ENCODE measurements at places on chromosomes 2 and 18.

GRCh38 chr2:120436885-120437603 lies 91.1 kb downstream of the INHBB start:
- no peak for DNase-seq

GRCh38 chr18:61782545-61782944 lies 110.3 kb downstream of the RNF152 start:
- DNase-seq = no peak

DNA sequence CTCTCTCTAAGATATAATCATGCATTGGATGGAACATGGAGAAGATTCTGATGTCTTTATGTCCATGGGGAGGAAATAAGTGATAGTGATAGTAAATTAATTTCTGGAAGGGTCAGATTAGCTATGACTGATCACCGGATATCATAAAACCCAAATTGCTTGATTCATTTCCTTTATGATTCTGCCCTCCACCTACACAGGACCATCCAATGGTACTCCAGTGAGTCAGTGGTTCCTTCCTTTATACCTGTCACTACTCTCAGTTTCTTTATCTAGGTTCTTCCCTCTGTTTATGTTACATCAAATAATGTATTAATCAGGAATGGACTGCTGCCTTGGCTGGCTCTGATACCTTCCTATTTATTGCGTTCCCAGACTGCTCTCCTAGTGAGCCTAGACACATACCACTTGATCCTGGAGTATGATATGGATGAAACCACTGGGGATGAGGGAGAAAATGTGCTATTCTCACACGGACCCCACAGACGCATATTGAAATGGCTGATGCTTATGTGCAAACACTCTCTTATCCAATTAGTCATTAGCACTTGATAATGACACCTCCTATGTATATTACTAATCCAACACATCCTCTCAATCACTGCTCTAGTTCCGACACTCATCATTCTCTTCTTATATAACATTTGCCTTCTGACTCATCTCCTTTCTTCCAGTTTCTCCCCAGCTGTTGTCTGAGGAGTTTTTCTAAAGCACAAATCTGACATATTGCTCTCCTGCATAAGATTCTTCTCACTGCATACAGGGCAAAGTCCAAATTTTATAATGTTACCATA lies 315.6 kb downstream of the INSIG2 start:
- no peak for DNase-seq

DNA sequence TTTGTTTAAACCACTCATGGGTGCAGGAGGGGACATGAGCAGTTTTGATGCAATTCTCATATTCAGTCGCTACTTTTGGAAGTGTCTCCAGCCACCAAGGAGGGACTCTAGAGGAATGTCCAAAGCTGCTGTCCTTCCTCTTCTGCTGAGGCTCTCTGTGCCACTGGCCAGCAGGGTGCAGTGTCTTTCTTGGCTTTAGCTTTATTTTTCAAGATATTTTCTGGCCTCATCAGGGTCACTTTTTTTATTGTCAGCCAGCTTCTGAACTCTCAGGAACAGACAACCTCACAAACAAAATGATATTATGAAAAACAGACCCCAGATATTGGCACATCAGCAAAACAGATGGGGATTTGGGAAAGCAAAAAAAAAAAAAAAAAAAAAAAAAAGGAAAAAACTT lies 289.3 kb upstream of the ZSWIM2 start:
- no peak for DNase-seq

DNA sequence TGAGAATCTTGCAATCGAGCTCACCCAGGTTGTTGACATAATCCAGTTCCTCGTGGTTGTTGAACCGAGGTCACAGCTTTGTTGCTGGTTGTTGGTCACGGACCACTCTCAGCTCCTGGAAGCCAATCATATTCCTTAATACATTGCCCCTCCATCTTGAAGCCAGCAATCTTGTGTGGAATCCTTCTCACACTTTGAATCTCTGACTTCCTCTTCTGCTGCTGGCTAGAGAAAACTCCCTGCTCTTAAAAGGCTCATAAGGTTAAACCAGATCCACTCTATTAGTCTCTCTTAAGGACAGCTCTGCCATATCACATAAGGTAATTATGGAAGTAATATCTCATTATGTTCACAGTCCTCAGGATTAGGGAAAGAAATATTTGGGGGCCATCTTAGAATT lies 41.1 kb downstream of the SP140 start:
- no peak for DNase-seq

DNA sequence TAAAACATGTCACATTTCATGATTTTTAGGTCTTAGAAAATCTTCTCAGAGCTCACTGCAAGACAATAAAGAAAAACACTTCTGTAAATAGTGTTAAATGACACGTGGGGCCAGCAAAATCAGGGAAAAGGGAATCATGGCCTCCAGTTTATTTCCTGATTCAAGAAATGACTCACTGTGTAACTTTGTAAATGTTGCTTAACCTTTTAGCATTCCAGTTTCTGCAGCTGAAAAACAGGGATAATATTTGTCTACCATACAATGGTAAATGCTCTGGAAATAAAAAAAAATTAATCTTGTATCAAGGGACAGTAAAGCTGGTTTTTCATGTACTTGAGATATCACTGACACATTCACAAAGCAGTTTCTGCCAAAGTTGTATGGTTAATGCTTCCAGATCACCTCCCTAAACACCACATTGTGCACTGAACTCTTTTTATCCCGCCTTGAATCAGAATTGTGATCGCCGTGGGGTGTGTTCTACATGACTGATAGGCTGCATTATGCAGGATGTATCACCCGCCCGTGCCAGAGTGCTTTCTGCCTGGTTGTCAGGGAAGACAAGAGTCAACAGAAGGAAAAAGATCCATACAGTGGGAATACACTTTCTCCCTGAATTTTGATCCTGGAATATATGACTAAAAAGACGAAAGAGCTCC lies 238.8 kb downstream of the IKZF2 start:
- no peak for DNase-seq

DNA sequence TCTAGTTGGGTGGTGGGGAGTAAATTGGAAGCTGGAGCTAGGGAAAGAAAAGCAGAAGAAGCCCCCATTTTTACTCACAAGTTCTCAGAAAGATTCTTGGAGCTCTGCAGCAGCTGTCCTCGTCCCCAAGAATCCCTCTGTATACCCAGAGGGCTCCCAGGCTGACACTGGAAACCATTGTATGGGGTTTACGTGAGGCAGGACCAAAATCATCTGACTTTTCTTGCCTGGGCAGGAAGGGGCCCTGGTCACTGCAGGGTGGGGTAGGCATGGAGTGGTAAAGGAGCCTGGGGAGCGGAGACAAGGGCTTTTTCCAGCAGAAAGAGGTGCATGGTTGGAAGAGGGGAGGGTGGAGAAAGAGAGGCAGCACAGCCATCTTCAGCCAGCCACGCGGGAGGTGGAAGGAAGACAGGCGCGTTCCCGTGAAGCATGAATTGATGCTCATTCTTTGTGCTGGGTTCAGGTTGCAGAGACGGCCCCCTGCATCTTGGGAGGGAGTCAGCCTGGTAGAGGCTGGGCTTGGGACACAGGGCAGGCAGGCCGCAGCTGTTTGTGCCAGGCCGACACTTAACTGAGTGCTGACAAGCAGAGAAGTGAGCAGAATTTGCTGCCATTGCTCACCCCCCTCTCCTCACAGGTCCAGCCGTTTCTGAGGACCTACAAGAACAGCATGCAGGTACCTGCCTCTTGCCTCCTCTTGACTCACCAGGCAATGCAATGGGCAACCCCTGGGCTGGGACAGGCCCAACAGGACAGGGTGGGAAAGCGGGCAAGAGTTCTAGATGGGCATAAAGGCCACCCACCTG lies 94.8 kb downstream of the PLB1 start:
- DNase-seq = no peak

DNA sequence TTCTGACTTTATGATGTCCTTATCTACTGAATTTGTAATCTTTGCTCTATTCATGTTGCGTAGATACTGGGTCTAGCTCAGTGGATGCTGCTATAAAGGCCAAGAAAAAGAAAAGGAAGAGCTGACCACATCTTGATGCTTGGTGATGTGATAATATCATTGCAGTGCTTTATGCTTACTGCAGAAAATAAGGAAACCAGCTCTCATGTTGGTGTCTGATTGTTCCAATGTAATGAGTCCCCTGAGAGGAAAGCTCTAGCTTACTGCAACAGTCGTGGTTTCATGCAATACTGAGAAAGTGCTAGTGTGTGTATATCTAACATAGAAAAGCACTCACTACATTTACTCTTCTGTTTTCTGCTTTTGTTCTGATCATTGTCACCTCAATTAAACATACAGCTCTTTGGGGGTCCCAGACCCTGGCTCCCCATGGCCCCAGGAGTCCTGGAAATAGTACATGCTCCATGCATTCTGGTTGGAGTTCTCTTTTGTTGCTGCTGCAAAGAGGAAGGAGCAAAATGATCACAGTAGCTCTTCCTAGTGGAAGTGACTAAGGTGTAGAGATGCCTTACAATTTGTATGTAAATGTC lies 338.8 kb downstream of the CYRIA start:
- DNase-seq = no peak

DNA sequence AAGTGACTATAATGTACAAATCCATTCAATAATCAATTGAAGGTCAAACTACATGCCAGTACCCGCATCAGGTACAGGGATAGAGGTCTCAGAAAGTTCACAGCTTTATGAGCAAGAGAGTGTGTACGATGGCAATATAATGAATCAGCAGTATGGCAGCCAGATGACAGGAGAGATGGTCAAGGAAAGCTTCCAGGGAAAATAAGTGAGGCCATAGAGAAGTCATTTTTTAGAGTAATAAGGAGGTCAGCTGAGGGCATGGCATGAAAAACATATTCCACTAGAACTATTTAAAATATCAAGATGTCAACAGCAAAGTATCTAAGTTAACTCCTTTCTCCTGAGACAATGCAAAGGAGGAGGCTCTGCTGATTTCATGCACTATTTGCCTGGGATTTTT lies 108.0 kb downstream of the SLC8A1 start:
- DNase-seq = no peak

DNA sequence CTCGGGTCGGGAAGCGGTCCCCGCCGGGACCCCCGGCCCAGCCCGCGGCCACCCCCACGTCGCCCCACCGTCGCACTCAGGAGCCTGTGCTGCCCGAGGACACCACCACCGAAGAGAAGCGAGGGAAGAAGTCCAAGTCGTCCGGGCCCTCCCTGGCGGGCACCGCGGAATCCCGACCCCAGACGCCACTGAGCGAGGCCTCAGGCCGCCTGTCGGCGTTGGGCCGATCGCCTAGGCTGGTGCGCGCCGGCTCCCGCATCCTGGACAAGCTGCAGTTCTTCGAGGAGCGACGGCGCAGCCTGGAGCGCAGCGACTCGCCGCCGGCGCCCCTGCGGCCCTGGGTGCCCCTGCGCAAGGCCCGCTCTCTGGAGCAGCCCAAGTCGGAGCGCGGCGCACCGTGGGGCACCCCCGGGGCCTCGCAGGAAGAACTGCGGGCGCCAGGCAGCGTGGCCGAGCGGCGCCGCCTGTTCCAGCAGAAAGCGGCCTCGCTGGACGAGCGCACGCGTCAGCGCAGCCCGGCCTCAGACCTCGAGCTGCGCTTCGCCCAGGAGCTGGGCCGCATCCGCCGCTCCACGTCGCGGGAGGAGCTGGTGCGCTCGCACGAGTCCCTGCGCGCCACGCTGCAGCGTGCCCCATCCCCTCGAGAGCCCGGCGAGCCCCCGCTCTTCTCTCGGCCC lies 13.6 kb downstream of the SPEG start:
- DNase-seq = no peak

GRCh38 chr18:61553045-61553659 lies 219.9 kb downstream of the CDH20 start:
- no peak for DNase-seq

- no peak for DNase-seq
Measured at GRCh38 chr2:177520324-177520723, 127.8 kb downstream of the AGPS start.

DNA sequence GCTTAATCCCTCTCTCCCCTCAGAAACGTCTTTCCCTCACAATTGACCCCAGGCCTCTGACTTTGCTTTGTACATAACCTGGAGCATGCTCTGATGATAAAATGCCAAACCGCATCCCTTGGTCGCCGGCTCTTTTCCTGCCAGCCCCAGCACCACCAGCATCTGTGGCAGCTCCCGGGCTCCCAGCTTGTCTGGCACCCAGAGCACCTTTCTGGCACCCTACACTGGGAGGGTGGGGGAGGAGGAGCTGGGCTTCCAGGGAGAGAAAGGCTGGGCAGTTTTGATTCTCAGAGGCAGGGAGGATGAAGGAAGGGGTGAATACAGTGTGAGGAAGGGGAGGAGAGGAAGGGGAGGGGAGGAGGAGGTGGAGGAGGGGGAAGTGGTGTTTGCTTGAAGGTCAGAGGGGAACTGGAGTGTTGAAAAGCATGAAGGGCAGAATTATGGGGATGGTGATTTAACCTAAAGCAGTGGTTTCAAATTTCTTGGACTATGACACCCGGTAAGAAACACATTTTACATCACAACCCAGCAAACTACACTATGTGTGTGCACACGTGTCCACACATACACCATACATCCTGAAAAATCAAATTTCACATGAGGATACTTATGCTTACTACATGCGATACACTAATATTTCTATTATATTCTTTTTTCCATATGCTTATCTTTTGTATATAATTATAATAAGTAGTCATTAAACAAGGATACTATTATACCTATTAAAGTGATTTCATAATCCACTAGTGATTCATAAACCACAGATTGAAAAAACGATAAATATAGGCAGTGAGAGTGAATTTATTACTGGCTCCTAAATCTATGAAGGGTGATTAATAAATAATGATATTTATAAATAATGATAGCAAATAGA lies 30.0 kb upstream of the IGFBP2 start:
- DNase-seq = no peak

- DNase-seq = no peak
Measured at GRCh38 chr2:100290718-100291151, 31.6 kb downstream of the LONRF2 start.

GRCh38 chr18:596288-596881 lies 403 bp upstream of the CLUL1 start:
- no peak for DNase-seq

DNA sequence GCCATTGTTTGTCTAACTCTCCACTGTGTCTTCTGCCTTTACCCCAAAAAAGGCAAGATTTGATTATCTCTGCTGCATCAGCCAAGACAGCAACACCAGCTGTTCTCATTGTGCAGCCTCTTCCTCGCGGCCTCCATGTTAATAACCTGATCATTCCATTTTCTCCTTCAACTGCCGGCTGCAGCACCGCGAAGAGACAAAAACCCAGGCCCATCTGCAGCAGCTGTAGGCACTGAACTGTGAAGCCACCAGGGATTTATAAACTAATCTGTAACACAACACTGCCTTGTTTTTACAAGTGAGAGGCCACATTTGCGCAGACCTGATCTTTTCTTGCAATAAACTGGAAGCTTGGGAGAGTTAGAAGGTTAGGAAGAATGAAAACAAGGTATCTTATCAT lies 147.8 kb downstream of the SATB2 start:
- DNase-seq = no peak

GRCh38 chr2:46720592-46721185 lies 194.9 kb downstream of the MCFD2 start:
- no peak for DNase-seq

DNA sequence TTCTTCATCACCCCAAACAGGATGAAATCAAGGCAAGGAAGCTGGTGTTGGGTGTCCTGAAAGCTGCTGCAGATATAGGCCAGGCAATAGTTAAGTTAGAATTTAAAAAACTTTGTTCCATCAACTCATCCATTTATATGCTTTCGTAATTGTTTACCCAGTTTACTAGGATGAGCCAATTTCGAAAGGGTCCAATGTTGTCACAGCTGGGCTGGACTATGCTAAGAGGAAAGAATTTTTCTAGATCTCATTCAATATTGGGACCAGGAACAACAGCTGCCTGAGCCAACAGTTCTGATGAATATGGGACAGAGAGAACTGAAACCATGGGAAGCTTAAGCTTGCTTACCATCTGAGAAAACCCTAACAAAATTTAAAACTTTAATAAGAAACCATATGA lies 21.6 kb upstream of the SP3 start:
- DNase-seq = no peak

Data from brain pericyte (primary cell).